Naive B cell (primary cell): ENCODE measurements at places on chromosomes 6 and 20.

GRCh38 chr6:63514488-63515173, 57.6 kb upstream of the LOC128125822 start:
- DNase-seq = no peak

DNA sequence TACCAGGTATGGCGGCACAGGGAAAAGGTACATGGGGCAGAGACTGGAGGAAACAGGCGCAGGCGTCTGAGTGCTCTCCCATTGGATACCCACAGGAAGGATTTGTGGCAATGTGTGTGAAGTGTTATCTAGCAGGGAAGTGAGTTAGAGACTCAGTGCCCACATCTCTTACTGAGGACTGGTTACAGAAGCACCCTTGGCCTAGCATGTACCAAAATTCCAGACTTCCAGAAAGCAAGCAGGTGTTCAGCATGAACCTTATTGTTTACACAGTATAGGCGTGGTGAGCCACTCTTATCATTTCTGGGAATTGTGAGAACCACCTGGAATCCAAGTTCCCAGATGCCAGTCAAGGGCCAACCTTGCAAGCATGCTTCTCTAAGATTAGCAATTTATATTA, 14.2 kb downstream of the MANBAL start:
- no peak for DNase-seq

DNA sequence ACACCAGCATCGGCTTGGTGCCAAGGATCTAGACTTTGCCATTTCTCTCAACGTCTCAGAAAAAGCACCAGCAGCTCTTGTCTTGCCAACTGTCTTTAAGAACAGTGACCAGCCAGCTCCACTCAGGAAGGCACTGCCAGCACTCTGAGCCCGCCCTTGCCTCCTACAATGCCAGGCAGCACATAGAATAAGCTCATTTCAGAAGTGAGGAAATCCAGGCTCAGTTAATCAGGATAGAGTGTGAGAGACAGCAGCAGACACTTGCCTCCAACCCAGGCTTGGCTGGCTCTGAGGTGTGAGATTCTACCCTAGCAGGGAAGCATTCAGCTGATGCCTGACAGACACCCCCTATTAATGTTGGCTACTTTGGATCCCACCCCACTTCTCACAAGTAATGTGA, 4.3 kb upstream of the SYNDIG1 start:
- no peak for DNase-seq

DNA sequence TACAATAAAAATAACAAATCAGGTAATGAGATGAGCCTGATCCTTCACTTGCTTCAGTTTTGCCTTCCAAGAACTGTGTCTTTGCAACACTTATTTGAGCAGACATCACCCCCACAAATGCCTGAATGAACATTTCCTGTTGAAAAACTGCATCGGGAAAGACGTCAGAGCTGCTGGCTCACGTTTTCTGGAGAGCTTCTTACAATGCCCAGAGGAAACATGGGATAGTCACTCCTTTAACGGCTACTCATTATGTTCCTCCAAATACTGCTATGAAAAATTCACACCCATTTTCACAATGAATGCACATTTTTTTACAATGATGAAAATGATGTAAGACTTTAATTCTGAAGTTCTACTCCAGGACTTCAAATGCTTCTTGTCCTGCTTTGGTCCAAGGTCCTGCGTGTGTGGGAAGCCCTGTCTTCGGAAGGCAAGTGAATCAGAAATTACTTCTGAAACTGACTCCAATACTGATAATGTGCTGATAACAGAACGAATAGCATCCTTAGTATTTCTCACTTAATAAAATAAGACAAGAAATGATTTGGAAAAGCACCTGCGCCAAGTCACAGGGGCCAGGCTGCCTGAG, 238.0 kb downstream of the ANKRD60 start:
- no peak for DNase-seq

DNA sequence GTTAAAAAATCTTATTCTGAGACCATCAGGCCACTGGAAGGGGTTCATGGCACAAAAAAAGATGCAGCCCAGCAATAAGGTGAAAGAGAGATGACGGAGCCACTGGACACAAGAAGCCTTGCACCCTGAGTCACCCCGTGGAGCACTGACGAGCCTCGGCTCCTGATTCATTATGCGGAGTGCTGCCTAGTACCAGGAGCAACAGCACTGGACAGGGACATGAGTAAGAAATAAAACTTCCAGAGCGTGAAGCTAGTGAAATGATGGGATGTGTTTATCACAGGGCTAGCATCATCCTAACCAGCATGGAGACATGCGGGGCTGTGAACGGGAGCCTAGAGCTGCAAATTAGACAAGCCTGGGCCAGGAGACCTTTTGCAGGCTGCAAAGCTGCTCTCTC, 53.3 kb downstream of the RNASET2 start:
- DNase-seq = no peak

GRCh38 chr6:132693478-132693877, 20.4 kb downstream of the VNN1 start:
- DNase-seq = no peak

GRCh38 chr6:154448448-154449096, 61.9 kb downstream of the CNKSR3 start:
- no peak for DNase-seq

- DNase-seq = no peak
These were observed 78.9 kb downstream of the ANKRD60 start for GRCh38 chr20:58149437-58150091.

- no peak for DNase-seq
These were observed 22.6 kb downstream of the PIGU start for GRCh38 chr20:34654207-34654744.

- DNase-seq = no peak
These were observed 212.3 kb upstream of the CDYL start for GRCh38 chr6:4563877-4564276.

- DNase-seq = no peak
These were observed 4.2 kb downstream of the PSMF1 start for GRCh38 chr20:1122388-1123315.

DNA sequence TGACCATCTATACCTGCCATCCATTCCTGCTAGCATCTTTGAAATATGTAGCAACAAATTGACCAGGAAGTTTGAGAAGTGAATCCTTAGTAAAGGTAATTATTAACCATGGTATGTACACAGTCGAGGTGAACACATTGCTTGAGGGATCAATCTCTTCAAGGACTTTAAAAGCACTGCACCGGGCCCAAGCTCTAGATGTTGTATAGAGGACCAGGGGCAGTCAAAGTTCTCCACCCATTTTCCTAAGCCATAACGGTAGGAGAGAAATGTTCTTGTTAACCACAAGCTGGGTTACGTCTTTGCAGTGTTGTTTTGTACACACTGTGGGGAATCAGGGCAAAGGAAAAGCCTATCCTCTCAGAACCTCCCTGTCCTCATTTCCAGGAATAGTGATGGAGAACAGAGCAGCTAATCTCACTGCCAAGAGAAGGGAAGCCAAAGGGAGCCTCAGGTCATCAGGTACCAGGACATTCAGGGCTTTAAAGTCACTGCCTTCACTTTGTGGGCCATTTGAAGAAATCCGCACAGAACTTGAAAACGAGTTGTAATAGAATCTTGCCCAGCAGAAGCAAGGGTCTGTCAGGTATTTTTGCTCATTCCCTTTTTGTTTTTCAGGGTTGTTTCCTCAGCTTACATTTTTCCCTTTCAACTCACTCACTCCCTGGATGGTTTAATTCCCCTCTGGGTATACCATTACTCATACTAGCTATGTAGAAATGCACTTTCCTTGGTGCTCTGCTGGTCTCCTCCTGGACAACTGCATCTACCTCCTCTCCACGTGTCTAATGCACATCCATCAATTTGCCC, 5.3 kb upstream of the PM20D2 start:
- no peak for DNase-seq

- no peak for DNase-seq
These were observed 190.9 kb downstream of the SASH1 start for GRCh38 chr6:148533309-148534107.

DNA sequence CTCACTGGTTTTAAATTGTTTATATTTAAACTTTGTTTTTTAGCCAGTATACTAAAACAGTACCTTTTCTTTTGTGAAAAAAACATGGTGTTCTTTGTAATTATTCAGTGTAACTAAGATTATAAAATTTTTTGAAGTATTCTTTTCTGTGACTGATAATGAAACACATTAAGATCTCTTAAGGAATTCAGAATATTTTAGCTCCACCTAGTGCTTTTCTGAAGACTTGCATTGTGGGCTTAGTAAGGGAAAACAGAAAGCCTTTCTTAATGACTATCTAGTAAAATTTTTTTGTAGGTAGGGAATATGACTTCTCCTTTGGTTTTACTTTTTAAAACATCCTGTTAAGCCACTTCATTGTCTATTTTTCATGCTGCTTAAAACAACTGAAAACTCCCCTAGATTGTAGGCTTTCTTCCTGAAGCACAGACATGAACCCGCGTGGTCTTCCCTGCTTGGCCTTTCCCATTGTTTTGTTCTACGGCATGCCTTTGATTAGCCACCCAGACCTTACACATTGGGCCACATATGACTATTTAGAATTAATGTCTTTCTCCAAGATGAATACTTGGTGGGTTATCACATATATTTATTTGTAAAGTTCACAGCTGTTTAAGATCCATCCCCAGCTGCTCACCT, 72.1 kb downstream of the AFDN start:
- no peak for DNase-seq

DNA sequence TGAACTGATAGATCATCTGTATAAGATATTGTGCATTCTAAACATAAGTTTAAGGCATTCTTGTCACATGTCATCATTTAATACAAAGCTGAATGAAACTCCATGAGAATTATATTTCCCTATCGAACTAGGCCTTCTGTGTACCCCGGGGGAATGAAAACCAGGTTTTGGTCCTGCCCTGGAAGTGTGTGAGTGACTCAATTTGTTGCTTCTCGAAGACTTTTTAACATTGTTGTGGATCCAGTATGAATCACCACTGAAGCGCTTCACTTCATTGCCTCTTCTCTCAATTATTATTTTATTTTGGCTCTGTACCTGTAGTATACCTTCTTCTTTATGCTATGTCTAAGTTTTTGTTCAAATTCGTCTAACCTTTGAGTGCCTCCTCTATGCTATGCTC, 150.8 kb downstream of the GRIK2 start:
- DNase-seq = no peak

GRCh38 chr6:160238761-160239751, 19.6 kb downstream of the SLC22A2 start:
- no peak for DNase-seq

DNA sequence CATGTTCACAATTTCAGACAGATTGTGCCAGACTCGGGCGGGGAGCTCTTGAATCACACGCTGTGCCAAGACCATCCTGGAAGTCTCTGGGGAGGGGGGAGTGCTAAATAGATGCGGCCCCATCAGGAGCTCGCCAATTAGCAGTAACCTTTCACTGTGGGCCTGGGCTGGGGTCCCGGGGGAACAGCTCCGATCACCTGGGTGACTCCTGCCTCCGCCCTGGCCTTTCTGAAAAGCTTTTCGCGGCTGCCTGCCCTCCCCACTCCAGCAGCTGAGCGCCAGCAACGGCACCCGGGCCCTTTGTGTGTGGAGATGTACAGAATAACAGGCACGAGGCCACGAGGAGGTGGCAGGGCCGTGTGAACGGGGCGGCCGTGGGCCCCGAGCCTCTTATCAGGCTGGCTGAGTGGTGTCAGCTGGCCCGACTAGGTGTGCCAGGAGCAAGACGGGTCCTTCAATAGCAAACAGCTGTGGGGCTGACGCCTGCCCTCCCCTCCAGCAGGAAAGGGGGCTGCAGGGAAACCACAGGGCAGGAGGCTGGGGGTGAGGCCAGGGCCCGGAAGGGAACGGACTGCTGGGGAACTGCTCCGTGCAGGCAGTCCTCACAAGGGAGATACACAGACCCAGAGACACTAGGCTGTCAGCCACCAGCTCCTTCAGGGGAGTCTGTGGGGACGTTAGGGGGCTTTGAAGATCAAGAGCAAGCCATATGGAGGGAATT, 56.8 kb downstream of the NOL4L start:
- DNase-seq = no peak

GRCh38 chr6:20353134-20353533, 48.5 kb upstream of the E2F3 start:
- DNase-seq = no peak

DNA sequence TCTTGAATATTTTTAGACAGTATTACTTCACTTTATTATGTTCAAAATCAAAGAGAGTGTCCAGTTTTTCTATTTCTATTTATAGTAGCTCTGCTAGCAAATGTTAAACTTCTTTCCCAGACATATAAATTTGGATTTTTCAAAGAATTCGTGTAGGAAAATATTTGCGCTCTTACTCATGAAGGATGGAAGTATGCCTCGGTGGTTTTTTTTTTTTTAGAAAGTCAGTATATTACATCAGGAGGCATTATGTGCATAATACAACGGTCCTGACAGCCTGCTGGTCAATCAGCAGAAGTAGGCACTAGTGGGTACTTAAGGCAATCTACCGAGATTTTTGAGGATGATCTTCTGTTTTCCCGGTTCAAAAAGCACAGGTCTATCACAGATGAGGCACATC, 249.3 kb downstream of the TBX18 start:
- DNase-seq = no peak

- no peak for DNase-seq
These were observed 593 bp downstream of the DNMT3B start for GRCh38 chr20:32762754-32763201.

DNA sequence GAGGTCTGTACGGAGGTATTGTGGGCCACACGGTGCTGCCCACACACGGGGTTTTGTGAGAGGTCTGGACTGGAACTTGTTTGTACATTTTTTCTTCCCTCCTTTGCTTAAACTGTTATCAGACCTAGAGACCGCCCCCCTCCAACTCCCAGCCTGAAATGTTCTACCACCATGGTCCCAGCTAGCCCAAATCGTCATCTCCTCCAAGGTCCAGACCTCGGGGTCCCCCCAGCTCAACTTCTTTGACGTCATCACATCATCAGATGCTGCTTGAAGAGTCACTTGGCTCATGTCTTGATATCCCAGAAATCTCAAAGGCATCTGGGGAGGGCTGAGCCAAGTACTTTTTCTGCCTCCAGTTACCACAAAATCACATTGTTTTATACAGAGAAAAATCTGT, 2.8 kb upstream of the CCDC170 start:
- DNase-seq = no peak

DNA sequence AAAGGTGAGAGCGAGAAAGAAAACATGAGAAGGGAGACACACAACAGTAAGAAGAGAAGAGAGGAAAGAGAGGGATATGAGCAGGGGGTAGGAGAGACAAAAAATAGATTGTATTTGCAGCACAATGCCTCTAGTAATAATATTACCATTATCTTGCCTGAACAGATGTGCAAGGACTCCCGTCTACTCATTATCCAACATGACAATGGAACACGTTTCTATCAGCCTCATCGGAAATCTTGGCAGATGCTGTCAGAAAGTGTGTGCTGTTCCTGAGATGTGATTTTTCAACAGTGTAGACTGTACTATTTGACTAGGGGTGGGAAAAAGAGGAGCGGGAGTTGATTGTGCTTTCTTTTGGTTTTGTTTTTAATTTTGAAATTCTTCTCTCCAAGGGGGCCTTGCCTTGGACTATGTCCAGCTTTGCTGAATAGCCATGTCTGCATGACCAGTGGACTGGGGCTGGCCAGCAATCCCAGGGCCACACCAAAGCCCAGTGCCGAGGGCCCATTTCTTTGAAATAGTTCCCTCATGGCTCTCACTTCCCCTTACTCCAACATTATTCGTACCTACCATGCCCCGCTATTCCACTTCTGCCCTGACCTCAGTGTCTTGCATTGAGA, 11.3 kb upstream of the TRAM2 start:
- no peak for DNase-seq
